SK-N-MC (cell line): ENCODE measurements at places on chromosomes 6 and 20.

DNA sequence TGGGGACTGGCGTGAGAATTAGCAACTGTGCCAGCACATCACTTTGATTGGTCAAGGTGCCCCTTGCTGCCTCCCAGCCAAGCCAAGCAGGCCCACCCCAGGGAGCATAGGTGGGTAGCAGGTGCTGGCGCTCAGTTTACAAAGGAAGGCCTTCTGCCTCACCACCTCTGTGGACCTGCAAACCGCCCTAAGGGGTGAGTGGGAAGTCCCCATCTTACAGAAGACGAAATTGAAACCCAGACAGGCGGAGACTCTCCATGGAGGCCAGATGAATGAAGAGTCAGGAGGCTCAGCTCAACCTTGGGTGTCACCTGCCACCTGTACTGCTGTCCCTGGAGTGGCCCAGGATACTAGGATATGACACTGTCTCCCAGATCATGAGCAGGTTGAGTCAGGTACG is 21.5 kb upstream of the MAS1L start:
- DNase-seq: no peak

DNA sequence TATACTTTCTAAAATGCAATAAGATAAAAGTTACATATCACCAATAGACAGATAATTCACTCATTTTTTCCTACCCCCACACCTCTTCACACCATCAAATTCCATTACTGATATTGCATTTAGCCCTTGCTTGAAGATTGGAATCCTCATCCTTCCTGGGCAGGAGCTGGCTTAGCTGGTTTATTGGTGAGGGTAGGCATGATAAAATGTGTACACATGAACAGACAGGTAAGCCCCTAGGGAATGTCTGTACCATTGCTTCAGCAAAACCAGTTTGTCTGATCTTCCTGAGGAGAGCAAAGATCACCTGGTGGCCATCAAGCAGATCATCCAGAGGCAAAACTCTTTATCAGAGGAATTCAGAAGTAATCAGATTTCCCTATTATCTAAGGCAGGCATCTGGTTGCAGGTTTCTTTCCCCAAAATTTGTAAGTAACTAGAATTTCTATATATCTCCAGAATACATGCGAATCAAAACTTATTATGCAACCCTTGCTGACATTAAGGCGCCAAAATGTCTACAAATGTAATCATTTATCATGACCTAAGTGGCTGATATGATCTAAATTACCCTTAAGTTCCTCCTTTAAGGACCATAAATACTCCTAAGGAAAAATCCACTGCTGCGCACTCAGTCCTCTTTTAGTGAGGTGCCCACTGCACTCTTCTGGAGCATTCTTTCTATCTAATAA is 6.6 kb upstream of the FABP7 start:
- DNase-seq: no peak

DNA sequence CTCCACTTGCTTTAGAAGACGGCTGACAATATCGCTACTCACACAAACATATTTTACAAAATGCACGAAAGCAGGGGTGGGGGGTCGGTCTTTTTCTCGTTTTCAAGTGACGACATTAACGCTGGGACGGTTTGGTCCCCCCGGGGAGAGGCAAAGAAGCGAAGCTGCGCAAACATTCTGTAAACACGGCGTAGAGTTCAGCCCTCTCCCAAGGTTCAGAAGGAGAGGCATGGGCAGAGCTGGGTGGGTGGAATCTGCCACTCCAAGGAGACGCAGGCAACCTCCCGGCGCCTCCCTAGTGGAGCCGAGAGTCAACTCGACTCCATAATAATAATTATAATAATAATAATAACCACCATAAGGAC is 2.4 kb downstream of the NKX2-2 start:
- DNase-seq: no peak

- no peak for DNase-seq
These were observed 89.6 kb upstream of the HS3ST5 start for GRCh38 chr6:114432400-114432799.

- no peak for DNase-seq
These were observed 26.8 kb upstream of the HSF2 start for GRCh38 chr6:122372647-122373046.

DNA sequence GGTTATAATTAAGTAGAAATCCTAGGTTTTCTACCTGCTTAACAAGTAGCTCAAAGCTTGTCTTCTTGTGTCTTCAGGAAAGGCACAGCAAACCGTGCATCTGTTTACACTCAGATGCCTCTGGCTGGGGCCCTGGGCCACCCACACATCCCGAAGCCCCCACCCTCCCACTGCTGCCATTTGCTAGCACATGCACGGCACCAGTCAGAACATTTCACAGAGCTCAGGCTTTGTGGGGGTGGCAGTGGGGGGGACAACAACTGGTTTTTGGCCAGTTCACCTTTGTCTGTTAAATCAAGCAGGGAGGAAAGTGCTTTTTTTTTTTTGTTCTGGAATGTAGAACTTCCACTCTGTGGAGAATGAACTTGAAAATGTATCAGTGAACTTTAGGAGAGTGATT is 77.7 kb downstream of the LINC00237 start:
- no peak for DNase-seq

- DNase-seq: no peak
These were observed 39.3 kb downstream of the LRRC1 start for GRCh38 chr6:53834132-53834531.

- DNase-seq: no peak
These were observed 11.6 kb upstream of the VNN1 start for GRCh38 chr6:132725471-132725870.
